ENCODE measurements at places on chromosomes 2 and 18. TPM values are rescaled to one million over a fixed set of nuclear protein-coding genes. Genes with fewer than 3 reads are reported as not detected.

The MYO3B gene
- 0.18 TPM for total RNA-seq

The ABCB11 gene
- total RNA-seq = not detected

The HOXD8 gene
- 1.6 TPM for total RNA-seq

The C2orf72 gene
- total RNA-seq = under 0.01 TPM

The G6PC2 gene
- total RNA-seq = not detected

The LRP2 gene
- total RNA-seq = not detected

The RGPD4 gene
- not detected for total RNA-seq

The XDH gene
- not detected for total RNA-seq

The ALK gene
- total RNA-seq = under 0.01 TPM

The PLA2R1 gene
- 10.0 TPM for total RNA-seq

The GALNT14 gene
- total RNA-seq = not detected

The MC2R gene
- total RNA-seq = not detected

The SLC9A2 gene
- not detected for total RNA-seq

The B3GNT7 gene
- under 0.01 TPM for total RNA-seq

The RAB27B gene
- total RNA-seq = 30.2 TPM

Measured in smooth muscle cell of bladder (primary cell).